ENCODE measurements at places on chromosomes 1 and 21.

DNA sequence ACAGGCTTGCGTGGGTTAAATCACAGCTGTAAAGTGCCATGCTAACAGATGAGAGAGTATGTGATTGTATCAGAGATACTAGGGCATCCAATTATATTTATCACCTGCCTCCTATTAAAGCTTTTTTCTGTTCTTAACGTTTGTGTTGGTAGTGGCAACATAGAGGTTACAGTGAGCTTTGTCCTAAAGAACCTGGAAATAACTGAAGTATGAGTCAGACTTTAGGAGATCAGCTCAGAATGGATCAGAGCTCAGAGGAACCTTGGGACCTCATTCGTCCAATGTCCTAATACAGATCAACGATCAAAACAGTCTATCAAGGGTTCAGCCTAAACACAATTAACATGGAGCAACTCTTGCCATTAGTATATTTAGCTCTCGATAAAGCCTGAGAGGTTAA, 81.0 kb downstream of the RGS7 start:
- no peak for DNase-seq

- no peak for DNase-seq
Measured at GRCh38 chr1:192801451-192801850, 7.4 kb upstream of the RGS2 start.

DNA sequence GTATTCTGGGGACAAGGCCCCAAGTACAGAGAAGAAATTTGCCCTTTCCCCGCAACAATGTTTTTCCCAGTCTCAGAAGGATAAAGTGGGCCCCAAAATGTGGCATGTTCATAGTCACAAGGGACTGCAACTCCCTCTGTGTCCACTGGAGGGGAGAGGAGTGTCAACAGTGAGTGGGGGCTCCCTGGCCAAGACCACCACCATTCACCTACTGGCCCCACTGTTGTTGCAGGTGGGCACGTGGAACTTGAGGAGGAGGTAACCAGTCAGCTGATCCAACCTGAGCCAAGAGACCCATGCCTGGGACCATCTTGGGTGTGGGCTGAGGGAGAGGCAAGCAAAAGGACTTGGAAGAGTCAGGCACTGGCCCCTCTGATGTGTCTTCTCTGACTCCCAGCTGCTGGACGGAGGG, 777 bp downstream of the NUDT17 start:
- no peak for DNase-seq

GRCh38 chr1:54583307-54583686, 35.3 kb downstream of the ACOT11 start:
- no peak for DNase-seq

- DNase-seq, result no peak
Measured at GRCh38 chr21:42862774-42863503, 16.4 kb downstream of the WDR4 start.

Data from stimulated activated CD4-positive, alpha-beta T cell treated with anti-CD3 and anti-CD28 coated beads, Interleukin-2, amount 100 ng/mL, for 4 hours (primary cell).